Stimulated activated CD8-positive, alpha-beta memory T cell treated with anti-CD3 and anti-CD28 coated beads, Interleukin-2, amount 100 ng/mL, for 1 hour (primary cell): ENCODE measurements at places on chromosomes 5 and 9.
A peak's percentile ranks its signal among the peaks of the same experiment; 100 is the strongest.

GRCh38 chr5:172104021-172104420, 84.0 kb downstream of the STK10 start:
- no peak for DNase-seq

- DNase-seq = no peak
These were observed 23.2 kb upstream of the GARNL3 start for GRCh38 chr9:127241354-127241753.

DNA sequence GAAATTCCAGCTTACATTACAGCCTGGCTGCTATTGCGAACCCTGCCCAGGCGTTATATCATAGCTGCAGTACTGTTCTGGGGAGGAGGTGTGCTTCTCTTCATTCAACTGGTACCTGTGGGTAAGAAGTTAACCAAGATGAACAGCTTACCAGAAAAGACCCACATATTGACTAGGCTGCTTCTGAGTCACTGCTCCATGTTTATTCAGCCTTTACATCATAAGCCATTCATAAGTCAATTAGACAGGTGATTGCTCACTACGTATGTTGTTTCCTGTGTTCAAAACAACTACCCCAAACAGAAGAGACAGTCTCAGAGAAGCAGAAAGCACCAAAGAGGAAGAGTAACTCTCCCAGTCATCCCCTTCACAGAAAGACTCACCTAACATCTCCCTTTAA, 34.7 kb upstream of the SLC22A5 start:
- no peak for DNase-seq

GRCh38 chr5:151101151-151101550, 20.3 kb upstream of the TNIP1 start:
- DNase-seq = no peak

GRCh38 chr9:79800578-79800977, 228.8 kb downstream of the TLE4 start:
- no peak for DNase-seq

GRCh38 chr5:1754531-1755220, 45.0 kb downstream of the MRPL36 start:
- no peak for DNase-seq

- no peak for DNase-seq
These were observed 27.3 kb upstream of the CTNNA1 start for GRCh38 chr5:138725818-138726416.

- DNase-seq = no peak
These were observed 7.5 kb downstream of the NDST1 start for GRCh38 chr5:150515446-150515845.

- DNase-seq = no peak
These were observed 62.0 kb downstream of the GAPVD1 start for GRCh38 chr9:125323615-125324014.

DNA sequence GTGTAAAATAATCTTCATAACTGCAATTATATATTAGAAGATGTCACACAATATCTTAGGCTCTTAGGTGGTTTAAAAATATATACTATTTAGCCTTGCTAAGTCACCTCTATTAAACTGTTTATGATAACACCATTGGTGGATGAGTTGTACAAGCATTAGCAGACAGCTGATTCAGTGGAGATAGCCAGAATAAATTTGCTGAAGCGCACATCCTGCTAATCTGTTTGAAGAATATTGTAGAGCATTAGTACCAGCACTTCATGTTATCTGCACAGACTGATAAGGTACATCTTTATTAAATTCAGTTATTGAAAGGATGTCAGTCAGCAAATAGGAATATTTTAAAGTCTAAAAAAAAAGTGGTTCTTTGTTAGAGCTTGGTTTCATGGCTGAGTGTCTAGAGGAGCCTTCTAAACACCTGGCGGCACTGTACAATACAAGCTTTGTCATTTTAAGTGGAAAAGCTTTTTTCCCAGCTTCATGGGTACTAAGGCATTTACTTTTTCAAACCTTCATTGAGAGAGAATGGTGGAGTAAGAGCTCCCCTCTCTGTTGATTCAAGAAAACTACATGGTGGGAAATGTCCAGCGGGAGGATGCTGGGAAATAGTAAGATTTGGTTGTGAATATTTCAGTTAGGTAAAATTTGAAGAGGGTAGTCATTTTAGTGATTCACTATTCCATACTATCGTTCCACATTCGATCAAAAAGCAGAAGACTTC, 275.1 kb downstream of the SLF1 start:
- DNase-seq = no peak

DNA sequence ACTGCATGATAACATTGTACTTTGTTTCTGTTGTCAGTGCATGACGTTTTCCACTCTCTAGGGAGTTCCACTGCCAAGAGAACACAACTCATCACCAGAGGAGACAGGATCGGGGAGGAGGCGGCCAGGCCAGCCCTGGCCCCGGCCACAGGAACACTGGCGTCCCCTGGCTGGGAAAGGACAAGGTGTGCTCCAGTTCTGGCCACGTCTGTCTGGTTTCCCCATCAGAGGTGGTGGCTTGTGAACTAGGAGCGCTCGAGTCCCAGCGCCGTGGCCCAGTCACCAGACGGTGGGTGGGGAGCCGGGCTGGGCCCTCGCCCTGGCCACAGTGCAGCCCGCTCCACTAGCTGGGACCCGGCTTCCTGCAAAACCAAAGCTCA, 211.9 kb upstream of the IRX4 start:
- no peak for DNase-seq

GRCh38 chr5:171666815-171667214, 118.8 kb upstream of the SMIM23 start:
- DNase-seq = no peak

- DNase-seq = no peak
These were observed 224.9 kb downstream of the SNX18 start for GRCh38 chr5:54742417-54742891.

- no peak for DNase-seq
These were observed 171.1 kb downstream of the DOCK2 start for GRCh38 chr5:169808118-169808581.

DNA sequence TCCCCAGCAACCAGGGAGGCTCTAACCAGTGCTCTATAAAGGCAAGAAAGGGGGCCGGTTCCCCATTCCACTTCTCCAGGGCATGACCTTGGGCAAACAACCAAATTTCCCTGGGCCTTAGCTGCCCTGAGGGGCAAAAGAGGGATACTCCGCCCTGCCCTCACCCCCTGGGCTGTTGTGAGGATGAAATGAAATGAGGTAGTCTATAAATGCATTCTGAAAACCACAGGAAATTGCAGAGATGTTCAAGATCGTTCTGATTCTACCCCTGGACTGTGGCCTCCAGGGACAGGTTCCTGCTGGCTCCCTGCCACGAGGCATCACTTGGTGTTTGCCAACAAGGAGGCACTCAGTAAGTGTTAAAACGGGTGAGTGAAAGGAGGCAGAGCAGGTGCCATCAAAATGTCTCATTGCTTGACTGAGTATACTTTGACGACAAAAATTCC, 5.7 kb downstream of the RAPGEF1 start:
- no peak for DNase-seq

DNA sequence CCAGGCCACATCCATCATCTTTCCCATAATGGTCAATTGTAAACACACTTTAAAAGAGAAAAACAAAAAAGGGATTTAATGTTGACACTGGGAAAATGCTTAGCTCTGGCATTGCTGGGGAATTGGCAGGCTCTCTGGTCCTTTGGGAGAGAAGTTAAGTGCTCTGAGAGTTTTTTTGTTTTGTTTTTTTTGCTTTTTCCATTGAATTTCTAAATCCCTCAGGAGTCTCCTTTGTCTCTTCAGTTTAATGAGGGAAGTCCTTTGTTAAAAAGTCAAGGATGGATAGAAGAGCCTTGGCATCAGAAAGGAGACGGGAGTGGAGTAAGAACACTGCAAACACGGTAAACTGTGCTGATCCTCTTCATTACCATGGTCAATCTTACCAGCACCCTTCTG, 7.1 kb upstream of the HAND1 start:
- DNase-seq = no peak

- no peak for DNase-seq
These were observed 393.8 kb upstream of the SLC30A5 start for GRCh38 chr5:68699966-68700365.

- no peak for DNase-seq
These were observed 159.9 kb downstream of the GOLPH3 start for GRCh38 chr5:32014096-32014745.

GRCh38 chr5:26942481-26942880, 95.9 kb downstream of the CDH9 start:
- no peak for DNase-seq

- DNase-seq = no peak
These were observed 45.6 kb upstream of the SLC30A5 start for GRCh38 chr5:69048230-69048629.

GRCh38 chr9:118595719-118596305, 773.4 kb downstream of the BRINP1 start:
- no peak for DNase-seq

GRCh38 chr9:82080265-82080664, 91.7 kb downstream of the SPATA31D1 start:
- no peak for DNase-seq

DNA sequence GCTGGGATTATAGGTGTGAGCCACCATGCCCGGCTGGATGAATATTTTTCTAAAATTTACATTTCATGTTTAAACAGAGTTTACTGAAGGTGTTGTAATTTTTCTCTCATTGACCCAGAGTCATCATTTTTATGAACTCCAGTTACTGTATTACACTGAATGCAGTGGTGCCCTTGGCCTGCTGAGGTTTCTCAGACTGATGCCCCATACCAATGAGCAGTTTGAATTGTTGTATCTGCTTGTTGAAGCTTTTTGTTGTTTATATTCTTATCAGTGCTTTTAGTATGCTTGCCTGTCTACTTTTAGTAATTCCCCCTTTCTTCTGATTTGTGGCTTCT, 29.9 kb downstream of the NFX1 start:
- no peak for DNase-seq

DNA sequence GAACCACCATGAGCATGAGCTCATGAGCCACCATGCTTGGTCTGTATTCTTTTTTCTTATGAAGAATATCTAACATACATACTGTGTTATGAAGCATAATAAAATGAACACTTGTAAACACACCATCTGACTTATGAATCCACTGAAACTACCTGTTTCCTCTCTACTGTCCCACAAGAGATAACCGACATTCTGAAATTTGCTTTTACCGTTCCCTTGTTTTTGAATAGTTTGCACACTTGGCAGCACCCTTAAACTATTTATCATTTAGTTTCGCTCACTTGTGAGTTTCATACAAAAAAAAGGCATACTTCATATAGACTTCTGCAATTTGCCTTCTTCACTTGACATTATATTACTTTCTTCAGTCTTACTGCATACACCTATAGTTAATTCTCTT, 8.9 kb downstream of the LARS1 start:
- no peak for DNase-seq

DNA sequence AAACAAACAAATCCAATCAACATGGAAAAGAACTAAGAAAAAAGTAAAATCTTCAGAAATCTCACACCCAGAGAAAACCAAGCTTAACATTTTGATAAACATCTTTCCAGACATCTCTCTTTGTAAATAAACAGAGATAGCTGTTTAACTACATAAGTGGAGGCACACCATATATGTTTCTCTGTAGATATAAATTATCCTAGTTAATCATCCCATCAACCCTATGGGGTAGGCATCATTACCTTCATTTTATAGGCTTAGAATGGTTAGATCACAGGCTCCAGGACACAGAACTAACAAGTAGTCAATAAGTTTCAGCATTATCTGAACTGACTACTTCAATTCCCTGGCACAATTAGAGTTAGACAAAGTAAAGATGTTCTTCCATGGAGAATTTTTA, 22.4 kb upstream of the NDFIP1 start:
- no peak for DNase-seq

- peak; percentile 42 for DNase-seq
These were observed 60.1 kb downstream of the RGS3 start for GRCh38 chr9:113523421-113524141.

- DNase-seq = no peak
These were observed 65.7 kb upstream of the RORB start for GRCh38 chr9:74431467-74431866.

GRCh38 chr5:121009058-121009457, 545.0 kb downstream of the PRR16 start:
- no peak for DNase-seq

DNA sequence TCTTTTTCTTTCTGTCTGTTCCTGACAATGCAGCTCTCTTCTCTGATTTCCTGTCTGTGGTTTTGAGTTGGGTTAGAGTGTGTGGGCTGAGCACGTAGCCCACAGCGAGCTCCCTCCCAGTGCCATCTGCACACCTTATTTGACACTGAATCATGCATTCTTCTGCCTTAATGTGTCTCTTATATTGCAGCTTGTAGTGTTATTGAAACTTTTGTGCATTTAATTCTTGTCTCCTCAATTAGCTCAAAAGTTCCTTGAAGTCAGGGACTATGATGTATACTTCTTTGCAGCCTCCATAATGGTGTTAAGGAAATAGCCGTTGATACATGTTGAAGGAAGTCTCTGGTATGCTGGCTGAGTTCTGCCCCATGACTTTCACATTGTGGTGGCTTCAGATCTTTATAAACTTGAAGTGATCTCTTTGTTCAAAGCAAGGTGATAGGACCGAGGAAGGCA, 576.2 kb upstream of the CLINT1 start:
- DNase-seq = no peak

DNA sequence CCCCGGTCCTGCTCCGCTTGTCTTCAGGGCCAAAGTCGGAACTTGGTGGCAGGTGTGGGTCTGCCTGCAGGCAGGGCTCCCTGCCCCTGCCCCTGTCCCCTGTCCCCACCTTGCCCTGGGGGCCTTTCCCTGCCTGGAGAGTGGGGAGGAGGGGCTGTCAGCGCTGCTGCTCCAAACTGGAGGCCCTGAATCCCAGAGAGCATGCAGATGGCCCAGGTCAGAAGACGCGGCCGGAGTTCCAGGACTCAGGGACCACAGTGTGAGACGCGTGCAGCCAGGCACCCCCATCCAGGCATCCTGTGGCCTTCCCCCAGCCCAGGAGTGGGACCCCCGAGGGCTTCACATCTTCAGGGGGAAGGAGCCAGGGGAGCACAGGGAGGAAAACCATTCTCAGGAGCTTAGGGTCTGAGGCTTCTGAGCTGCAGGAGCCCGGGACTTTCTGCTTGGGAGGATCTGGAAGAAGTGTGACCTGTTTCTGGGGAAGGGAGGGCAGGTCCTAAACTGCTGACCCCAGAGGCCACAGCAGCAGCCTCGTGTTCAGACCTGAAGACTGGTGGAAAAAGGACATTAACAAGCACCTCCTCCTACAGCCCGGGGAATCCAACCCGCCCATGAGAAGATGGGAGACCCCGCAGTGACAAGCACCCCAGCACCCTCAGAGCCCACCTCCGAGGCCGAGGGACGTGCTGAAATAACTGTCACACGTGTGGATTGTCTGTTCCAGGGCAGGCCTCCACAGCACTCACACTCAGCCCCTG, 38.0 kb downstream of the RASGEF1C start:
- DNase-seq = no peak

- DNase-seq = no peak
These were observed 609.6 kb upstream of the TLE4 start for GRCh38 chr9:78962156-78962555.

GRCh38 chr9:34929506-34930102, 28.5 kb upstream of the PHF24 start:
- DNase-seq = peak; percentile 7

- DNase-seq = no peak
These were observed 1.5 kb downstream of the TOR4A start for GRCh38 chr9:137278721-137279711.
